ENCODE measurements at places on chromosomes 13 and 19. TPM values are rescaled to one million over a fixed set of nuclear protein-coding genes. Genes with fewer than 3 reads are reported as not detected.

Gene SPACA6
- total RNA-seq: 3.9 TPM

Gene ZNF610
- total RNA-seq: 0.06 TPM

DNA sequence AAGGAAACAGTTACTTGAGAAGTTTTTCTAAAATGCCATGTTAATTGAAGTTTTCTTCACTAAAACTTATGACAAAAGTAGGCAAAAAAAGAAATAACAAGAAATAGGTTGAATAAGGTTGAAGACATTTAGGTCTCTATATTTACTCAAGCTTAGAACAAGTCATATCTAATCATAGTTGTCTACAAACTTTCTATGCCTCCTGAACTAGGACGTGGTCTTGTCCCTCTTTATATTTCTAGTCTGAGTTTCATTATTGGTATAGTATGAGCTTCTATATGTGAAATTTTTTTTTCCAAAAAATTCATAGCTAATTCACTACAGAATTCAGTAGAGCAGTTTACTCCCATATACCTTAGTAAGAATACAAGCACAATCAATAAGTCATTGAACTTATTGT is 836.4 kb downstream of the SLITRK6 start:
- H3K27ac ChIP-seq: no peak overlapping the region
- no peaks in the 10 kb centered on the region for H3K4me1 ChIP-seq
- no peaks in the 10 kb centered on the region for H3K36me3 ChIP-seq

GRCh38 chr19:48799358-48800300 is 11.2 kb downstream of the BCAT2 start:
- no peak overlapping the region for H3K27ac ChIP-seq
- H3K4me3 ChIP-seq: no peak overlapping the region
- no peak for DNase-seq
- no peaks in the 10 kb centered on the region for H3K27me3 ChIP-seq
- H3K4me1 ChIP-seq: peaks cover 7% of the 10 kb centered on the region

Gene FFAR3
- total RNA-seq: 0.17 TPM

- H3K4me1 ChIP-seq: no peaks in the 10 kb centered on the region
- no peak overlapping the region for H3K4me3 ChIP-seq
- no peaks in the 10 kb centered on the region for H3K27me3 ChIP-seq
- DNase-seq: no peak
- no peak overlapping the region for H3K27ac ChIP-seq
These were observed 318.9 kb downstream of the MYO16 start for GRCh38 chr13:108948251-108948671.

DNA sequence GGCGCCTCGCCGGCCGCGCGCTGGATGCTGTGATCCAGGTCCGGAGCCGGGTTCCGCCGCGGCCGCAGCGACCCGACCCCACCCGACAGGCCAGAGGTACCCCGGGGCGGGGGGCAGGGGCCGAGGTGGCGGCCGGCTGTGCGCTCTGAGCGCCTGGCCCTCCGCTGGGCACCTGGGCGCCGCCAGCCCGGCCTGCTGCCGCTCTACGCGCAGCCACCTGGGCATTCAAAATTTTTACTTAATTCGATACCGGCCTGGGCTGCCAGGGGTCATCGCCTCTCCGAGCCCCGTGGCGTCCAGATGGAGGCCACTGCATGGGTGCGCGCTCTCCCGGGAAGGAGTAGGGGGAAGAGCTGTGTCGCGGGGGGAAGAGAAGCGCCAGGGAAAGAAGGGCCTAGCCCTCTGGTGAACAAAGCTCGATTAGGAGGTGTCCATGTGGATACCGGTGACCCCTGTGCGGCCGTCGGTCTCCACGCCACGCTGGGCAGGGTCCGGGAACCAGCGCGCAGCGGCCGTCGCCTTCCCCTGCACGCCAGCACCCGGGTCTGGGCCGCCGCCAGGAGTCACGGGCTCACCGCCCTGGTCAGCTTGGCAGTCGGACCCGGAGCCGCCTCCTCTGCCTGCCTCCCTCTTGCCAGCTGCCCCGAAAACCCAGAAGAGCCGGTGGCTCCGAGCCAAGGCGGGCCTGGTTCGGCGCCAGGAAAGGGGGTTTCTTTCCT is 666 bp downstream of the BIVM start:
- no peaks in the 10 kb centered on the region for H3K27me3 ChIP-seq
- no peaks in the 10 kb centered on the region for H3K36me3 ChIP-seq
- peak overlapping the region; percentile 90 for H3K4me3 ChIP-seq

- H3K4me3 ChIP-seq: no peak overlapping the region
- DNase-seq: no peak
- H3K27ac ChIP-seq: no peak overlapping the region
- peaks cover 8% of the 10 kb centered on the region for H3K27me3 ChIP-seq
These were observed 305.0 kb downstream of the ZNF536 start for GRCh38 chr19:30676990-30677679.

DNA sequence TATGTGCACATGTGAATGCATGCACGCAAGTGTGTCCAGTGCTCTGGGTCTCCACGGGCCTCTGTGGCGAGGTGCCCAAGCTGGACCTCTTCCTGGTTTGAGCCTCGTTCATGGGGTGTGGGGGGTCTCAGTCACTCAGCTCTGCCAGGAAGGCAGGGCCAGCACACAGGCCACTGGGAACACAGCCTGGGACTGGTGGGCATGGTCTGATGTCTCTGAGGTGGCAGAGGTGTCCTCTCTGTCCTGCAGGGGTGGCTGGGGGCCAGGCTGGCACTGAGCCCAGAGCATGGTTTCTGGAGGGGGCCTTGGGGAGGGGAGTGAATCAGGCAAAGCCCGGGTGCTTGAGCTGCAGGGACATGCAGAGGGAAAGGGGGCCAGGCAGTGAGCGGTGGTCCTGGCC is 9.4 kb downstream of the LRP3 start:
- H3K27ac ChIP-seq: no peak overlapping the region
- H3K27me3 ChIP-seq: no peaks in the 10 kb centered on the region
- DNase-seq: peak; percentile 34
- no peaks in the 10 kb centered on the region for H3K4me1 ChIP-seq
- no peaks in the 10 kb centered on the region for H3K36me3 ChIP-seq
- no peak overlapping the region for H3K4me3 ChIP-seq

Gene SIGLEC11
- 0.36 TPM for total RNA-seq

Gene PRKACA
- total RNA-seq: 209 TPM

- DNase-seq: no peak
- no peak overlapping the region for H3K4me3 ChIP-seq
- H3K27ac ChIP-seq: peak overlapping the region; percentile 47
- no peaks in the 10 kb centered on the region for H3K36me3 ChIP-seq
These were observed 149.0 kb upstream of the SERP2 start for GRCh38 chr13:44224450-44225149.

- DNase-seq: no peak
- no peaks in the 10 kb centered on the region for H3K4me1 ChIP-seq
- H3K27ac ChIP-seq: no peak overlapping the region
- no peaks in the 10 kb centered on the region for H3K36me3 ChIP-seq
- H3K4me3 ChIP-seq: no peak overlapping the region
- H3K27me3 ChIP-seq: no peaks in the 10 kb centered on the region
These were observed 156.8 kb downstream of the DNAJC3 start for GRCh38 chr13:95833719-95834118.

DNA sequence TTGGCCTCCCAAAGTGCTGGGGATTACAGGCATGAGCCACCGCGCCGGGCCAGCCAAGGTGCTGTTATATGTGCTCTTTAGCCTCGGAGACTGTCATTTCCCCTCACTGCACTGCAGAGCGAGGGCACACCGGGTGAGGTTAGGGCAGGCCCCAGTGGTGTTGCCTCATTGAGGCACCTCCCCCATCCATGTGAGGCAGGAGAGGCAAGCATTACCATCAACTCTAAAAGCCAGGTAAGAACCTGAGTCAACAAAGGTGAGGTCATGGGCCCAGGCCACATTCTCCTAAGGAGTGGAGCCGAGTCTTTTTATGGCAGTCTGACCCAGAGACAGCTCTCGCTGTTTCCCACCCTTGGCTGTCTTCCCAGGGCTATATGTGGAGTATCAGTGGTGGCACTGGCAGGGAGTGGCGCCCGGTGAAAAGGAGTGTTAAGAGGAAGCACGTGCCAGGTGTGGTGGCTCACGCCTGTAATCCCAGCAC is 10.9 kb downstream of the B3GNT8 start:
- peaks cover 34% of the 10 kb centered on the region for H3K4me1 ChIP-seq
- no peaks in the 10 kb centered on the region for H3K27me3 ChIP-seq
- H3K4me3 ChIP-seq: no peak overlapping the region
- H3K27ac ChIP-seq: peak overlapping the region; percentile 78
- peaks cover 72% of the 10 kb centered on the region for H3K36me3 ChIP-seq

GRCh38 chr13:61777899-61778298 is 362.2 kb upstream of the PCDH20 start:
- H3K4me3 ChIP-seq: no peak overlapping the region
- H3K27ac ChIP-seq: no peak overlapping the region
- DNase-seq: no peak
- H3K4me1 ChIP-seq: no peaks in the 10 kb centered on the region

GRCh38 chr13:46184277-46184699 is 2.3 kb upstream of the LCP1 start:
- H3K36me3 ChIP-seq: no peaks in the 10 kb centered on the region
- no peak overlapping the region for H3K4me3 ChIP-seq
- no peak overlapping the region for H3K27ac ChIP-seq
- DNase-seq: peak; percentile 19

DNA sequence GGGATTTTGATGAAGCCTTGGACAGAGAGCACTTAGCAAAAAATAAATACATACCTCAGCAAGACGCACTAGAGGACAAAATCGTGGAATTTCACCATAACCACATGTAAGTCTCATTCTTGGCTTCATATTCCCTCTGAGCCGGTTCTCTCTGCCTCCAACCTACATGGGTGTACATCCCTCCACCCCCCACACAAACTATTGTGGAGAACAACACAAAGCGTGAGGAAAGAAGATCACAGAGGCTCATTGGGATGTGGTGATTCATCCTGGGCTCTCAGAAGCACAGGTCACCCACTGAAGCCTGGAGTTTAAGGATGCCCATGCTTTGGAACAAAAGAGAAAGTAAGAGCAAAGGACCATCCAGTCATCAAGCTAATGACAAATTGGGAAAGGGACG is 192.2 kb downstream of the STK24 start:
- DNase-seq: no peak
- no peaks in the 10 kb centered on the region for H3K27me3 ChIP-seq
- no peak overlapping the region for H3K27ac ChIP-seq
- no peaks in the 10 kb centered on the region for H3K4me1 ChIP-seq
- peaks cover 5% of the 10 kb centered on the region for H3K36me3 ChIP-seq

- peaks cover 65% of the 10 kb centered on the region for H3K36me3 ChIP-seq
- H3K4me1 ChIP-seq: peaks cover 17% of the 10 kb centered on the region
- peak; percentile 59 for DNase-seq
- H3K27ac ChIP-seq: peak overlapping the region; percentile 83
- H3K4me3 ChIP-seq: no peak overlapping the region
These were observed 4.5 kb upstream of the B3GNT8 start for GRCh38 chr19:41431426-41432386.

DNA sequence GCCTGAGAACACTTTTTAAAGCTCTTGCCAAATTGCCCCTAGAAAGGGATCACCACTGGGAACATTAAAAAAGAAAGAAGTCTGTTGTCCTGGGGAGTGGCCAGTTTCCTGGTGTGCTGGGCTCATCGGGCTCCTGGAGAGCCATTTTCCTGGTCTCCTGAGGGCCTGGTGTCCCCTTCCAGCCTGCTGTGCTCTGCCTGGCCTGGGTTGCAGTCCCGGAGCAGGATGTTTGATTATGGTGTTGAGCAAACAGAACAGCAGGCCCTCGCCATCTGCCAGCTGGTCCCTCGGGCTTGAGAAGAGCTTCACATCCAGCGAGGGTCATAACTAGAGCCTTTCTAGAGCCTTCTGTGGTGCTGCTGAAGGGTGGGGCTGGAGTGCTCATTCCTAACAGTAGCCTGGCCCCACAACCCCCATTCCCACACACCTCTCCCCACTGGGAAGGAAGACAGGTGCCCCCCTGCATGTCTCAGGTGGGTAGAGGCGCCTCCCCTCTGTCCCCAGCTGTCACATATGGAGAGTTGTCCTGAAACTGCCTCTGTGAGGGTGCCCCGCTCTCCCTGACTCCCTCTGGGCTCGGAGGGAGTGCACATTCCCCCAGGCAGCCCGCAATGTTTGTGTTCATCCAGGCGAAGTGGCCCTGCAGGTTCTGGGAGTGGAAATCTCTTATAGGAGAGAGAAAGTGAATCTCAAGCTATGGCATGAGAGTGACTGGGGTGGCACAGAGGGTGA is 151.1 kb downstream of the SIPA1L3 start:
- H3K36me3 ChIP-seq: no peaks in the 10 kb centered on the region
- H3K4me1 ChIP-seq: peaks cover 4% of the 10 kb centered on the region
- no peak overlapping the region for H3K27ac ChIP-seq
- no peaks in the 10 kb centered on the region for H3K27me3 ChIP-seq
- DNase-seq: no peak

Gene SLC6A16
- 0.10 TPM for total RNA-seq

GRCh38 chr13:48158290-48158689 is 63.4 kb upstream of the MED4 start:
- no peaks in the 10 kb centered on the region for H3K27me3 ChIP-seq
- no peak overlapping the region for H3K27ac ChIP-seq
- DNase-seq: no peak
- no peak overlapping the region for H3K4me3 ChIP-seq
- no peaks in the 10 kb centered on the region for H3K4me1 ChIP-seq

Gene CYP2A7
- total RNA-seq: 0.71 TPM

Gene RYR1
- total RNA-seq: 1,161 TPM

Gene UTP14C
- 10.1 TPM for total RNA-seq

DNA sequence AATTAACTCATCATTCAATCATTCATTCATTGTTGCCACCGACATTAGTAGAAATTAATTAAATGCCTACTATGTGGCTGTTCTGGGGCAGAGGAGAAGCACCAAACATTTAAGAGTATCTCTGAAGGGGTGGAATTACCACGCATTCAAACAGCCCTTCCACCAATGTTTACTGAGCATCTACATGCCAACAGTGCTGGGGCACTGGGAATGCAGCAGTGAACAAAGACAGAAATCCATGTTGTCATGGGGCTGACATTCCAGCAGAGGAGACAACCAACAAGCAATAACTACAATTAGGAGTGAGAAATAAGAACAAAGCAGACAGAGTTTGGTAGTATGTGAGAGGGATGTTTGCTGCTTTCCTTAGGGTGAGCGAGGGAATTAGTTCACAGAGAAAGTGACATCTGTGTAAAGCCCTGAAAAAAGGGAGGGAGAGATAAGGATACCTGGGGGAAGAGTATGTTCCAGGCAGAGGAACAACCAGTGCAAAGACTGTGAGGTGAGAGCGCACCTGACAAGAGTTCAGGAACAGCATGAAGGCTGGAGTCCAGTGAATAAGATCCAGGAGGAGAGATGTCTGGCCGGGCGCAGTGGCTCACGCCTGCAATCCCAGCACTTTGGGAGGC is 1.3 kb upstream of the PAK4 start:
- no peak overlapping the region for H3K27ac ChIP-seq
- H3K27me3 ChIP-seq: no peaks in the 10 kb centered on the region
- no peak for DNase-seq
- H3K4me3 ChIP-seq: no peak overlapping the region
- H3K4me1 ChIP-seq: peaks cover 7% of the 10 kb centered on the region
- no peaks in the 10 kb centered on the region for H3K36me3 ChIP-seq

Gene MBD3L2
- not detected for total RNA-seq

GRCh38 chr19:10291554-10292205 is 1.9 kb downstream of the ICAM5 start:
- no peak for DNase-seq
- peaks cover 66% of the 10 kb centered on the region for H3K27me3 ChIP-seq
- no peak overlapping the region for H3K27ac ChIP-seq
- H3K4me1 ChIP-seq: peaks cover 43% of the 10 kb centered on the region
- H3K4me3 ChIP-seq: peak overlapping the region; percentile 64

- DNase-seq: no peak
- peaks cover 34% of the 10 kb centered on the region for H3K36me3 ChIP-seq
- H3K27ac ChIP-seq: no peak overlapping the region
- no peak overlapping the region for H3K4me3 ChIP-seq
- peaks cover 30% of the 10 kb centered on the region for H3K4me1 ChIP-seq
These were observed 9.1 kb downstream of the TLE5 start for GRCh38 chr19:3053218-3053621.

All from psoas muscle (tissue), 8 donors.